ENCODE measurements at places on chromosomes 1 and 21.
A peak's percentile ranks its signal among the peaks of the same experiment; 100 is the strongest.

DNA sequence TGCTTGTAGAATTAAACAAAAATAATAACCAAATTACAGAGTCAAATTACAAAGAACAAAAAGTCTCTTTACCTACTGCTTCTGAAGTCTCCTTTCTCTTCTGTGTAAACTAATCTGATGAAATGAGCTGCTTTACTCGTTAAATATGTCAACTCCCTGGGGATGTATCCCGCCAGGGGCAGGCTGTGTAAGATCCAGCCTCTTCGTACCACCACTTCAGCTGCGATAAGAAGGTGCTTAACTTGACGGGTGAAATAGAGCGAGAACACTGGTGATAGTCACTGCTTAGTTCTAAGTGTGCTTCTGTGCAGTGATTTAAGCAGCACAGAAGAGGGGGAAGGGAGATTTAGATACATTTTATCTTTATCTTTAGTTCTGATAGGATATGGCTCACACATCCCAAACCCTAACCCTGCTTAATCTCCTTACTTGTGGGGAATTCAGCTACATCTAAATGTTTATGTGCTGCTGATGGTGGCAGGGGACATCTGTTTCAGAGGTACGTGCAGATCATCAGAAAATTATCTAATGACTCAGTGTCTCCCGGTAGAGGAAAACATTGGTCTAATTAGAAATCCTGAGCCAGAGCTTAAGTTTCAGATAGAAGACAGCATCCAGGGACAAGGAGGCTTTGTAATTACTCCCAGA lies 46.0 kb downstream of the RHOU start:
- DNase-seq: no peak

- no peak for DNase-seq
Observed at GRCh38 chr1:218660678-218661053, 315.5 kb downstream of the TGFB2 start.

DNA sequence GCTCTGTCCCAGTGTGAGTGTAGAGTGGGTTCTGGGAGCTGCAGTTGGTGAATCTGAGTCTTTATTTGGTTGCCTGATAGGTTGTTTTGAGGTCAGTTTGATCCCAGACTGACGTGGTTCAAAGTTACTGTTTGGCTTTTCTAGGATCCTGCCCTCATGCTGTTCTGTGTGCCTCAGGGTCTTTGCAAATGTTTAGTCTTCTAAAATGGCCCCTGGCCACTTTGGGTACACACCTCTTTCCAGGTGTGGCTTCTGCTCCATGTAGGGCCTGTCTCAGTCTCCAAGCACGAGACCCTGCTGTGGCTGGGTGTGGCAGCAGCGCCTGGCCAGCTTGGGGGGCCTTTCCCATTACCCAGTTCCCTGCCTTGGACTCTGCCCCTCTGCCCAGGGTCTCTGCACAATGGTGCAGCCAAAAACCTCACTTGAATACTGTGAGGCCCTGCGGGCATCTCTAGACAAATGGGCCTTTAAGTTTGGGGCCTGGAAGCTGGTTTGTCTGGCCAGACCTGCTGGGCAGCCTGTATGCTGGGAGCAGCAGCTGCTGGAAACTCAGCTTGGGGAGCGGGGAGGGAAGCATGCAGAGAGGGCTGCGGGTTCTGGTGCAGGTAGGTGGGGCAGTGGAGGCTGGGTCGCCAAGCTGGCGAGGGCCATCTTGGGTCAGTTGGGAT lies 5.6 kb downstream of the PTPRF start:
- DNase-seq: peak; percentile 55

- no peak for DNase-seq
Observed at GRCh38 chr1:216194721-216195120, 228.5 kb downstream of the USH2A start.

DNA sequence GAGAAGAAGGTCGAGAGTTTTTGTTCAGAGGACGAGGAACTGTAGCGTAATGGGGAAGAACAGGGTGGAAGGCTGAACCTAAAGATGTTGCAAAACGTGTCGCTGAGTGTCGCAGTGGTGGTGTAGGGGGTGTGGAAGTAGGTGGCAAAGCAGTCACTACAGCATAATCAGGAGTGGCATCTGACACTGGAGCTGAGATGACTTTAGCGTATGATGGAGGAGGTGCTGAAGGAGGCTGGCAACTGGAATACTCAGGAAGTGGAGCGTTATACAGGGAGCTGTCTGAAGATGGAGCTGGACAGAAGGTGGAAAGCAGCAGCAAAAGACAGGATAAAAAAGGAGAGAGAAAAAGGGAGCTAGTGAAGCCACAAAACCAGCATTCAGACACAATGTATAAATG lies 89.9 kb upstream of the LBR start:
- no peak for DNase-seq

- no peak for DNase-seq
Observed at GRCh38 chr1:10903421-10903820, 107.0 kb upstream of the CASZ1 start.

DNA sequence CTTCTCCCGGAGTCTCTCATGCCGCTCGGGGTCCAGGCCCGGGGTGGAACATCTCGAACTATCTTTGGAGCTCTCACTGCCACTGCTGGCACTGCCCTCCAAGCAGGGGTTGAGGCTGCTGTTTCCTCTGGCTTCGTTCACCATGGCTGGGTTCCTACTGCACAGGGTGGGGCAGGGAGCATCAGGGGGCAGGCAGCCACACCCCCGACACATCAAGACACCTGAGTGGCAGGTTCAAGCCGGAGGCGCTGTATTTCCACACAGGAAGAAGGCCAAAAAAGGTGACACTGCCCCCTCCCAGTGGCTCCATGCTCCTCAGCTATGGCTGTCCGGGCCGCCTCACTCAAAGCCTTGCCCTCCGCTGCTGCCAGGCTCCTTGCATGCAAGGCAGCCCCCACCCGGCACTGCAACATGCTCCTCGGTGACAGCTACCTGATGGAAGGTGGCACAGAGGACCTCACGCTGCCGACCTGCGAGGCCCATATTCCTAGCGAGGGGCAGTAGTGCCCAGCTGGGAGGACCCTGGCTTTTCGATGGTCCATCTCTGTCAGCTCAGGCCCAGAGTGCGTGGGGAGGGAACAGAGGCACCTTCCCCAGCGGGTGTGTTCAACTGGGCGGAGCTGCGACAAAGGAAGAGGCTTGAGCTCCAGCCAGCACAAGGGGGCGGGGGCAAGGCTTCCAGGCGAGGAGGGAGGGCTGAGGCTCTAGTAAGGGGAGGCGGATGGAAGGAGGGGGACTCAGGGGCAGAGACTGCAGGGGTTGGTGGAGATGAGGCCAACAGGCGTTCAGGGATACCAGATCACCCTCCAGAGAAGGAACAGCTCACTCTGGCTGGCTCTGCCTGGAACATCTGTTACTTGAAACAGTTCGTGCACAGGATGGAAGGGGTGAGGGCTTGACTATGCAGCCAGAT lies 2.5 kb downstream of the MTHFR start:
- peak; percentile 95 for DNase-seq

- DNase-seq: no peak
Observed at GRCh38 chr21:41653954-41654491, 112.8 kb downstream of the RIPK4 start.

DNA sequence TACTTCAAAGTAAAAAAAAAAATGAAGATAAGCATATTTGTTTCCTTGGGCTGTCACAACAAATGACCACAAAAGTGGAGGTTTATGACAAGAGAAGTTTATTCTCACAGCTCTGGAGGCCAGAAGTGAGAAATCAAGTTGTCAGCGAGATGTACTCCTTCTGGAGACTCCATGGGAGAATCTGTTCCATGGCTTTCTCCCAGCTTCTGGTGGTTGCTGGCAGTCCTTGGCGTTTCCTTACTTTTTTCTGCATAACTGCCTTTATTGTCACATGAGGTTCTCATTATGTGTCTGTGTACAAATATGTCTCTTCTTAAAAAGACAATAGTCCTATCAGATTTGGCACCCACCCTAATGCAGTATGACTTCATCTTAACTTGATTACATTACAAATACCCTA lies 398.3 kb downstream of the KCNT2 start:
- no peak for DNase-seq

- no peak for DNase-seq
Observed at GRCh38 chr1:22317231-22317919, 134.3 kb upstream of the ZBTB40 start.

- no peak for DNase-seq
Observed at GRCh38 chr1:11730429-11730891, 5.5 kb upstream of the AGTRAP start.

DNA sequence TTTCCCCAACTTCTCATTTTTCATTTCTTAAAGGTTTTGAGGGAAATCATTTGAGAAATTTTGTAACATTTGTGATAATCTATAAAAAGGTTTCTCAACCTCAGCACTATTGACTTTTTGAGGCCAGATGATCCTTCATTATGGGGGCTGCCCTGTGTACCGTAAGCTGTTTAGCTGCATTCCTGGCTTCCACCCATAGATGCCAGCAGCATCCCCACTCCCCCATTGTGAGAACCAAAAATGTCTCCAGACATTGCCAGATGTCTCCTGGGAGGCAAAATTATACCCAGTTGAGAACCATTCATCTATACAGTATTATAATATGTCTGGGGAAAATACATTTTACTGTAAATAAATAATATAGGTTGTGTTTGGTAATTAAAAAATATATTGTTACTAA lies 146.0 kb downstream of the PBX1 start:
- no peak for DNase-seq

DNA sequence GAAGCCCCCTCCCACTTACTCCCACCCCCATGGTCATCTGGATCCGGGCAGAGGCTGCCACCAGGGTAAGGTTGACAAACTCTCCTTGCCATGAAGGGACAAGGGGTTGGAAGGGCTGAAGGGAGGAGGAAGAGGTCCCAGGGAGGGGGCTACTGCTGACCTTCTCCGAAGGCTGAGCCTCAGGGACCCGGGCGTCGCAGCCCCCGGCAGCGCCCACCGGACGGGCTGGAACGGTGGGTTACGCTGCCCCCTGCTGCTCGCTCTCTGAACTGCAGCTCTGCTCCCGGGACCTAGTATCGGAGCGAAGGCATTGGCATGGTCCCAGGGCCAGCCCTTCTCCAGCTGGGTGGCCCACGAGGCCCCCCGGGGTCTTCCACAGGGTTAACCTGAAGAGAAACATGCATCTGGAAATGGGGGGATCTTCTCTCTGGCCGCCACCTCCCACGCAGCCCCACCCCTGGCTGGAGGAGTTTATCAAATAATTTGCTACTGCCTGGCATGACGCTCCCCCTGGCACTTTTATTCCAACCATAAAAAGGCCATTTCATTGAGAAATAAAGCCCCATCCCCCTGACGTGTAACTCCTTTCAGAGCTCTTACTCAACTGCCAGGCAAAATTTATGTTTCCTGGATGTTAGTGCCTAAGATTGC lies 70.4 kb upstream of the TARDBP start:
- no peak for DNase-seq

DNA sequence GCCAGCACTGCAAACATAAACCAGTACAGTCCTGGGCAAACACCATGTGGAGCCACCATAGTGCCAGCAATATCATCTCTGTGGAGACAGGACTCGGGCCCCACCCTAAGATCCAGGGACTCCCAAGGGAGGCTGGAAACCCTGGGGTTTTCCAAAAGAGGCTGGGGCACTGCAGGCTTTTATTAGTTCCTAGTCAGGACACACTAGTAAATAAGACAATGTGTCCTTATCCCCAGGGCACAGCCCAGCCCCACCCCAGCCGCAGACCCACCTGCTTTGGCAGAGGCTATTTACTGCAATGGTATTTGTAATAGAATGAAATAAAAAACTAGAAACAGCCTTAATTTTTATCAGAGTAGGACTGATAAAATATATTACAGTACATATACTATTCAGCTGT lies 486 bp upstream of the GJB3 start:
- no peak for DNase-seq

- DNase-seq: no peak
Observed at GRCh38 chr1:217867446-217867995, 236.4 kb downstream of the SPATA17 start.

- DNase-seq: peak; percentile 76
Observed at GRCh38 chr1:12230549-12231275, 882 bp downstream of the VPS13D start.

- DNase-seq: no peak
Observed at GRCh38 chr1:225448146-225448805, 20.4 kb upstream of the LBR start.

DNA sequence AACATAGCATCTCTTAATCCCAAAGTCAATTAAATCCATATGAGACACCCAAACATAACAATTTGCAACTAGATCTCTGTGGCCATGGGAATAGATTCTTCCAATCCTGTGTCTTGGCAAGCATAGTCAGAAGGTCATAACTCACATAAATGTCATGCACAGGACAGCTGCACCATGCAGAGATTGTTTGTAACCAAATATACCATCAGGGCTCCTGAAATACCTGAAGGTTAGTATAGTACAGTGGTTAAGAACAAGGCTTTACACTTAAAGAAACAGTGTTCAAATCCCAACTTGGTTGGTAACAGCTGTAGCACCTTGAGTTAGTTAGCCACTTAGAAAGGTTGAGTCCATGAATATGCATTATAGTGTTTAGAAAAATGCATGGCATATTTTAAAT lies 82.6 kb upstream of the CCDC190 start:
- no peak for DNase-seq

DNA sequence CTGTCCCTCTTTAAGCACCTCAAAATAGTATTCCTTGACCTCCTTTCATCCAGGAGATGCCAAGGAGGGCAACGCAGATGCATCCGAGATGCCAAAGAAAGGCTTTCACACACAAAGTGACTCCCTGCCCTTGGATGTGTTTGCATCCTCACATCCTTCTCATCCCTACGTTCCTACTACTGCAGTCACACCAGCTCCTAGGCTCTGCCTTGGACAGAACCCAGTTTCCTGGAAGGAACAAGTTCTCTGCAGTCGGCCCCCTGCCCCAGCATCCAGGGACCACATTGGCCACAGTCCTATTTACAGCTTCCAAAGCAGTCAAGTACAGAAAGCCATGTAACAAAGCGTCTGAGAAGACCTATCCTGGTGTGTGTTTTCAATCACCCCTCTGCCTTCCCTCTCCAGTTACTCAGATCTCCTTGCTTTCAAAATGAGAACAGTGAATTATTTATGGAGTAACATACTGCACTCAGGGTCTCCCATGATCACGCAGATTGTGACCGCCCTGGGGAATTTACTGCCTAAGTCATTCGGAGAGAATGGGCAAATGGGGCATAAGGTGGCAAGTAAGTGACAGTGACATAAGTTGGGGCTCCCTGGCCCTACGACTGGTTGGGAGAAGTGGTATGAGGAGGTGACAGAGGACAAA lies 21.8 kb upstream of the SRP9 start:
- no peak for DNase-seq

DNA sequence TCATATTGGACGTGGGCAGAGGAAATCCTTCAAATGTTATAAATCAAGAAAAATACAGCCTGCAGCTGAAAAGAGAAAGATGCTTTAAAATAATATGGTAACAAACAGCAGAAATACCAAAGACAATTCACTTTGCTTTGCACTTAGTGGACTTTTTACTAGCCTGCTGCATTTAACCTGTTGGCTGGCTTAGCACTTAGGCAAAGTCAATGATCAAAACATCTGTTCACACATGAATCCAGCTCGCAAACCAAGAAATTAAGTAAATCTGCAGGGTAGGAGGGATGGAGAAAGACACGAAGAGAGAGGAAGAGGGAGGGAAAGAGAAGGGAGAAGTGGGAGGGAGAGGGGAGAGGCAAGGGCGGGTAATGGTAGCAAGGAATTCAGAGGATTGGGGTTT lies 103.6 kb upstream of the RAB4A start:
- no peak for DNase-seq

GRCh38 chr1:182615468-182616129 lies 11.4 kb upstream of the RGS16 start:
- no peak for DNase-seq
